ENCODE measurements at places on chromosomes 13 and 19.

GRCh38 chr13:112443995-112444311 lies 67.8 kb downstream of the SPACA7 start:
- peak; percentile 46 for DNase-seq

- DNase-seq, result no peak
Measured at GRCh38 chr19:10826846-10827245, 9.2 kb downstream of the TMED1 start.

DNA sequence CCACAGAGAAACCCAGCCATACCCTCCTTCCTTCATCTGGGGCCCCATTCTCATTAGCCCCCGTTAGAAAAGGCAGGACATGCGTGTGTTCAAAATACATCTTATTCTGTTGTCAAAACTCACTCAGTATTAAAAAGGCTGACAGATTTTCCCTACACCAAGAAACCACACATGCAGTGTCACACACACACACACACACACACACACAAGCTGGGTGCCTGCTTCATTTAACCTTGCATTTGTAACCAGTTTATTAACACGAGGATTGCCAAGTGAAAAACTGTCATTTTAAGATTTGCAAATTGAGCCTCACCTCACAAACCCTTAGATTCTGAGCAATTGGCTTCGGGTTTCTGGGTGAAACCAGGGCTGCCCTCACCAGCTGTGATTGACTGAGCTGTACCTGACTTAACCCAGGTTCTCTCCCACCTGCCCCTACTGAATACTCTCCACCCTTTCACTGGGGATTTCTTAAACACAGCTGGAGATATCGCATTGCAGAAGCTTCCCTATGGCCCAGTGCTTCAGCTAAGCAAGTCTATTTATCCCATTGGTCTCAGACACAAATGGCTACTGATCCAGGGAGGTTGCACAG lies 172.7 kb upstream of the ZNF507 start:
- DNase-seq, result no peak

- DNase-seq, result no peak
Measured at GRCh38 chr13:77595166-77595810, 59.8 kb downstream of the SCEL start.

DNA sequence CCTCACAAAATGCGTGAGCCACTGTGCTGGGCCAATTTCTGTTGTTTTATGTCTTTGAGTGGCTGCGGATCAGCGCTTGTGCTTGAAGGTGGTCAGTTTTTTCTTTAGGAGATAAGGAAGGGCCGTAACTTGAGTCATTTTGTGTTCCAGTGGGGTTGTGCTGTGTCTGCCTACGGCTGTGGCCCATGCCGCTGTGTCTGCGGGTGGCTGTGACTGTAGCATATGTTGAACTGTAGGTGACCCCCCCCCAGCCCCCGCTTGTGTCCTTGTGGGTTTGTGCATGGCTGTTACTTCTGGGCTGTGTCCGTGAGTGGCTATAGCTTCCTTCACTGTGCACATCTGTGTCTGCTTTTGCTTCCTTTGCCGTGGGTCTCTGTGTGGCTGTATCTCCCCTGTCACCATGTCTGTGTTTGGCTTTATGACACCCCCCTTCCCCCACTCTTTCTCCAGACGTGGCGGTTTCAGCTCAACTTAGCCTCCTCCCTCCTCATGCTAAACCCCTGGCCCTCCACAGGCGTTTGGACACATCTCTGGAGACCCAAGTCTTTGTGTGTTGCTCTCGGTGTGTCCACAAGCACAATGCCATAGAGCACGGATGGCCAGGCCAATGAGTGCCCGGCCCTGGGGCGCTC lies 675 bp downstream of the PPP1R14A start:
- DNase-seq, result no peak

Data from A172 (cell line).